ENCODE measurements at places on chromosomes 2 and 18.

DNA sequence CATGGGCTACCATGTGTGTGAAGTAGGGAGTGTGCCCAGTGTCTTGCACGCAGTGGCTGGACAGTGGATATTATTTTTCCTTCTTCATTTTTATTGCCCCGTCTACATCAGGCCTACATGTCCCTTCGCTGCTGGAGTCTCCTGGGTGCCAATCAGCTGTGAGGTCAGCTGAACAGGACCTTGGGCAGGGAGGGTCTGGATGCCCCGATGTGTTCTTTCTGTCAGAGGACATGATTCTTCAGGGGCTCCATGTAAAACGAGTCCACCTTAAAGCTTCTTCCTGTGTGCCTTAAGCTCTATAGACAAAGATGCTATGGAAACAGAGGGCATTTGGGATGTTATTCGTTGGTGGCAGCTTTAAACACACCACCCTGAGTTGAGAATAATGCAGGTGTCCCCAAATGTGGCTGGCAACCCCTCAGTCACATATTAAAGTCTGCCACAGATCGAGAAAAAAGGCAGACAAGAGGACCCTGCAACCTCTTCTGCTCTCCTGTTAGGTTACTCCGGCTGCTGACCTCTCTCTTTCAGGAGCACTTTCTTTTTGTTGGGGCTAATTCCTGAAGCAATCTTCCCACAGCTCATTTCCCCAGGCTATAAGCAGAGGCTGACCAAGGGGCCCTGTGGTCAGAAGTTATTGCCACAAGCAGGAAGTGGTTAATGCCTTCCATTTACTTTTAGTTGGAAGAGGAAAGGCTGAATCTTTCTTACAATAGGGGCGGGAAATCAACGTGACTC, 20.0 kb downstream of the GREB1 start:
- no peak for DNase-seq

GRCh38 chr2:170577356-170577755, 137.8 kb upstream of the SP5 start:
- no peak for DNase-seq

DNA sequence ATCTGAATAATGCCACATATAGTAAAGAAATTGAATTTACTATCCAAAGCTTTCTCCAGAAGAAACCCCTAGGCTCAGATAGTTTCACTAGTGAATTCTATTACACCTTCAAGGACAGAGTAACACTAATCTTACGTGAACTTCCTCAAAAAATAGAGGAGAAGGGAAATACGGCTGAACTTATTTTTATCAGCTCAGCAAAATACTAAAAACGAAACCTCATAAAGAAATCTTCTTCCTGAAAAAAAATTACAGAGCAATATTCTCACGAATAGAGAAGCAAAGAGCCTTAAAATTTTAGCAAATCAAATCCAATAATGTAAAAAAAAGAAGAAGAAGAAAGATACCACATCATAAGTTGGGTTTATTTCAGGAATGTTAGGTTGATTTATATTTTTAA, 14.7 kb downstream of the CAPN13 start:
- DNase-seq, result no peak

- DNase-seq, result no peak
Observed at GRCh38 chr2:143728498-143728897, 599.3 kb downstream of the ARHGAP15 start.

DNA sequence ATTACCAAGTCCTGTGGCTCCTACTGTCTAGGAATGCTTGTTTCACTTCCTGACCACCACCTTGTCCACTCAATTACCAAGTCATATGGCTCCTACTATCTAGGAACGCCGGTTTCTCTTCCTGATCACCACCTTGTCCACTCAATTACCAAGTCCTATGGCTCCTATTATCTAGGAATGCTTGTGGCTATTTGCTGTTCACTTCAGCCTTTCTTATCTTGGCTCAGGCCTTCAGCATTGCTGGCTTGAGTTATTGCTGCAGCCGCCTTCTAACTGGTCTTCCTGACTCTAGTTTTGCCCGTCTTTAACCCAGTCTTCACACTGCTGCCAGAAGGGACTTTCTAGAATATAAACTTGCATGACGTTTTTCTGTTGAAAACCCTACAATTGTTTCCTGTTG, 82.5 kb upstream of the GAREM1 start:
- no peak for DNase-seq

All from spinal cord (tissue), 10 donors.